ENCODE measurements at places on chromosomes 4 and X.
A peak's percentile ranks its signal among the peaks of the same experiment; 100 is the strongest.

DNA sequence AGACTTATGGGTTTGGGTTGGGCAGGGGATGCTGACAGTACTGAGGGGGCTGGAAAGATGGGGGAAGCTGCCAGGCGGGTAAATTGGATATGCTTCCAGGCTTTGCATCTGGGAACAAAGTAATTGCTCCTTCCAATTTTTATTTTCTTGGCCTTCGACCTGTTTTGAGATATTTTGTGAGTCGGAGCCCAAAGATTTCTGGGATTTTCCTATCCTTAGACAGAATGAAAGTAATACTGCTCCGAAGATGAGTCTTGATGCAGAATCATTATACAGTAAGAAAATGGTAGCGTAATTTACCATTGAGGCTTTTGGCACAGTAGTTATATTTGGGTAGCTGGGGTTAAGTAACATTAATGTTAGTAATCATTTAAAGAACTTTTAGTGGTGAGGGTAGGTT lies 1.4 kb downstream of the SMARCA5 start:
- no peak for DNase-seq

DNA sequence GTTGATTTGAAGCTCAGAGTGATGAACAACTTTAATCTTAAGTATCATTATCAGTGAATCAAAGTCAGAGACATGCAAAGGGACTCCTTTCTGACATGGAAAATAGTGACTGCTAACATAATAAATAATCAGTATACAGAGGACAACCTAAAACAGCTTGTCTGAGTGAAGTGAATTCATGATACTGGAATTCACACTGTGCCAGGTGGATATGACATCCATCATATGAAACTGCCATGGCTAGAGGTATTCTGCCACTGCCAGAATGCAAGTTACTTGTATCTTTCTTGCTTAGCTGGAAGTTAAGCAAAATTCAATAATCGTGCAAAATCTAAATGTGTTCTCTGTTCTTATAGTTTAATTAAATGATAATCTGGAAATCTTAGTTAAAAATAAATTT lies 429.0 kb downstream of the CFAP47 start:
- DNase-seq = no peak

GRCh38 chrX:154426916-154427770 lies 1.3 kb upstream of the ATP6AP1 start:
- no peak for DNase-seq

GRCh38 chrX:4206941-4207340 lies 493.5 kb upstream of the PRKX start:
- DNase-seq = no peak

- no peak for DNase-seq
These were observed 33.1 kb downstream of the RBM47 start for GRCh38 chr4:40596522-40596921.

DNA sequence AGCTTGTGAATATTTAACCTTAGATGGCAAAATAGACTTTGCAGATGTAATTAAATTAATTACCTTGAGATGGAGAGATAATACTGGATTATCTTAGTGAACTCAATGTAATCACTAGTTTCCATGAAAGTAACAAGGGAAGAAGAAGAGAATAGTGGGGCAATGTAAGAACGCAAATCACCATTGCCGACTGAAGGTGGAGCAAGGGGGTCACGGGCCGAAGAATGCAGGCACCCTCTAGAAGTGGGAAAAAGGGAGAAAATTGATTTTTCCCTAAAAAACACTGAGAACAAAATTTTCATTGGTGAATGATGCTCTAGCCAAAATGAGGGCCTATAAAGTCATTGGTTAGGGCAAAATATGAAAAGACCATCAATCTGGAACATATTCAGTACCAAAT lies 375.6 kb upstream of the EPHA5 start:
- no peak for DNase-seq

- no peak for DNase-seq
These were observed 1981.9 kb upstream of the TENM3 start for GRCh38 chr4:180261346-180261745.

GRCh38 chr4:132866616-132867015 lies 282.5 kb upstream of the PCDH10 start:
- DNase-seq = no peak

GRCh38 chrX:68686097-68686977 lies 38.9 kb downstream of the STARD8 start:
- DNase-seq = no peak

DNA sequence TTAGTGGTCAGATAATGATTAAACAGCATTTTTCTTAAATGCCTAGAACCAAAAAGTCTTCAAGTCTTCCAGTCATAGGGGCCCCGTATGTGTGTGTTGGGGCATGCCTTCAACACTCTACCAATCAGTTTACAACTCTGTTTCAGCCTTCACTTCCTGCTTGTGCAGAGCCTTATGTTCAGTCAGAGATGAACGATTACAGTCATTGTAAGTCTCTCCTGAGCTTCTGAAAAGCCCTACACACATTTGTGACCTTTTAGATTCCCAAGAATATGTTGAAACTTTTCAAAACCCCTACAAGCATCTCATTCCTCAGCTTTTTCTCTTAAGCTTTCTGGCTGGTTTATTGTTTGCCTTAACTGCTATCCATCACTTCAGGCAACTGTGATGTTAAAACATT lies 591.2 kb downstream of the ZNF674 start:
- DNase-seq = no peak

DNA sequence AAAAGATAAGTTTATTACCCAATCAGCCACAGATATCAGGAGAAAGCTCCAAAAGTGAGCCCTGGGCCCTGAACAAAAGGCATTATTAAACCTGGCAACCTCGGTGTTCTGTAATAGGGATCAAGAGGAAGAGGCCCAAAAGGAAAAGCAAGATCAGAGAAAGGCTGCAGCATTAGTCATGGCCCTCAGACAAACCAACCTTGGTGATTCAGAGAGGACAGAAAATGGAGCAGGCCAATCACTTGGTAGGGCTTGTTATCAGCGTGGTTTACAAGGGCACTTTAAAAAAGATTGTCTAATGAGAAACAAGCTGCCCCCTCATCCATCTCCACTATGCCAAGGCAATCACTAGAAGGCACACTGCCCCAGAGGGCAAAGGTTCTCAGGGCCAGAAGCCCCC lies 75.7 kb downstream of the AGTR2 start:
- no peak for DNase-seq

DNA sequence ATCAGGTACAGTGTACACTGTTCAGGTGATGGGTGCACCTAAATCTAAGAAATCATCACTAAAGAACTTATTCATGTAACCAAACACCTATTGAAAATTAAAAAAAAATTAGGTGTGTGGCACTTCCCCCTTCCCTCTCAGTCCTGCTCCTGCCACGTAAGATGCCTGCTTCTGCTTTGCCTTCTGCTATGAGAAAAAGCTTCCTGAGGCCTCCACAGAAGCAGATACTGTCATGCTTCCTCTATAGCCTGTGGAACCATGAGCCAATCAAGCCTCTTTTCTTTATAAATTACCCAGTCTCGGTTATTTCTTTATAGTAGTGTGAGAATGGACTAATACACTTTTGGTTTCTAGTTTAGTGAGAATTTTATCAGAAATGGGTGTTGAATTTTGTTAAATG lies 459.8 kb upstream of the DIPK2B start:
- DNase-seq = no peak

- DNase-seq = no peak
These were observed 25.8 kb upstream of the PSAPL1 start for GRCh38 chr4:7460566-7460965.

DNA sequence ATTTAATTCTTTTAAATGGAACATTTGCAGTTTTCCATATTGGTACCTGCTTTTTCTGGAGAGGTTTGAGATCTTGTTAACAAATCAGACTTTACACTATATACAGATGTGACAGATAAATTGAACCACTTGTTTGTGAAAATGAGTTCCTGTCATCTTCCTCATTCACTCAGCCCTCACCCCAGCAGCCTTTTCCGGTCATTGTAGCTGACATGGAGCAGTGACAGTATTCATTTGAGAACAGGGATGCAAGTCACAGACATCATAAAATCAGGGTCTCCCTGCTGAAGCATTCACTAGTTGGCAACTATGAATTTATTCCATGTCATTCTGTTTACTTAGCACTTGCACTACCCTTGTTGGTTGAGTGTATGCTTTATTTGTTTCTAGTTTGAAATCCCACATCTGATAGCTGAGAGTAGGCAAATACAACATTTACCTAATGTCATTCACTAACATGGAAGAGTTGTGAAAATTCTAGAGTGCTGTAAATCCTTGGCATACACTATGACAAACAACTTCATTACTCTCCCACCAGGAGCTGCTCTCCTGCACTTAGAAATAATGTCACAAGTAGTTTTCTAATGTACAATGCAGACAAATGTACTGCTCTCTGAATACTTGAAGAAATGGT lies 78.9 kb downstream of the UGT8 start:
- DNase-seq = no peak

DNA sequence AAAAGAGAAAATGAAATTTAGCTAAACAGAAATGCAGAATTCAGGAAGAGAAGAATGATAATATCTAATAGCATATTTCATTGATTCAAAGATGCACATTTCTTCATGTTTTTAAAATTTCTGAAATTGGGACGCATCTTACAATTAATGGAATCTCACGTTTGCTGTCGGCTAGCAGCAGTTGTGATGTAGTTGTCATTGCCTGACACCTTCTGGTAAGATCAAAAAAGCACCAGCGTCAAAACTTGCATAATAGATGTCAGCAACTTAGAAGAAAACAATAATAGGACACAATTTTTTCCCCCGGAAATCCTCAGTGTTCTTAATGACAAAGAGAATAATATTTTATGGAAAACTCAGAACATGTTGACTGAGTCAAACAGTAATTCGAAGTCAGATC lies 29.8 kb upstream of the SLC7A3 start:
- DNase-seq = peak; percentile 11

DNA sequence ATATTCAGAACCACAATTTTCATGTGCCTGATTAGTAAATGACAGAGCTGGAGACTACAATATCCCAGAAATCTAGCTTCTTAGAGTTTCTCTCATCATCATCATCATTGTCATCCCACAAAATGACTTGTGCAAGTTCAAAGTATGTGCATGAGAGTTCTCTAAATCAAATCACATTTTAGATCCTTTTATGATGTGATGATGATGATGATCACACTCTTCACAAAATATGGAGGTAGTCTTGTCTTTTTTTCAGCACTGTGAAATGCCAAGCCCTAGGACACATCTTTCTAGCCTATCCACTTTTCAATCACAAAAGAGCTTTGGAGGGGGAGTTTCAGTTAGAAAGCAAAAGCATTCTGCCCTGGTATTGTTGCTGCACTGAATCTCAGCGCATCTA lies 7.4 kb downstream of the MBNL3 start:
- no peak for DNase-seq

DNA sequence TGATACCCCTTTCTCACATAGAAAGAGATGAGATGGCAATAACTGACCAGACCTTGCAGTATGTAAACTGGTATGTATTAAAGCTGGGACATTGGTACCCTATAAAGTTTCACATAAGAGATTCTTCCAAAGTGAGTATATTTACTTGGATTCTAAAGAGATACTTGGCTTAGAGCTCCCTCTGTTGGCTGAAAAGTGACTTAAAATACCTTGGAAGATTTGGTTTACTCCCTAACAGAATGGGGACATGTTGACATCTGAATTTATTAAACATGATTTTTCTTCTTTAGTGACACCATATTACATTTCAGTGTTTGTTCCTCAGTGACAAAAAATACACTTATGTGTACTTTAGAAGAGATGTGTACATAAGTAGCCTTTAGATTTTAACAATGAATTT lies 47.9 kb upstream of the RGN start:
- peak; percentile 63 for DNase-seq

DNA sequence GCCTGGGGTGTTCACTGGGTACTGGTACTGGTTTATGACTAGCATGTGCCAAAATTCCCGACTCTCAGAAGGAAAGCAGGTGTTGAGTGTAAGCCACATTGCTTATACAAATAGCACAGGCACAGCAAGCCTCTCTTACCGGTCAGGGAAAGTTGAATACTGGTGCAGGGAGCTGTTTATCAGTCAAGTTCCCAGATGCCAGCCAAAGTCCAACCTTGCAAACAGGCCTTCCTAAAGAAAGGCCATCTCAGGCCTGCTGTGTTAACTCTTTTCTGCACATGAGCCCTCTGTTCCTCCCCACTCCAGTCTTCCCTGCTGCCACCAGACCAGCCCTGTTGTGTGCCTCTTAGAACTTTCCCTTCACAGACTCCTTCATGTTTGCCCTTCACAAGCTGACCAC lies 34.2 kb downstream of the PKD2 start:
- DNase-seq = no peak

DNA sequence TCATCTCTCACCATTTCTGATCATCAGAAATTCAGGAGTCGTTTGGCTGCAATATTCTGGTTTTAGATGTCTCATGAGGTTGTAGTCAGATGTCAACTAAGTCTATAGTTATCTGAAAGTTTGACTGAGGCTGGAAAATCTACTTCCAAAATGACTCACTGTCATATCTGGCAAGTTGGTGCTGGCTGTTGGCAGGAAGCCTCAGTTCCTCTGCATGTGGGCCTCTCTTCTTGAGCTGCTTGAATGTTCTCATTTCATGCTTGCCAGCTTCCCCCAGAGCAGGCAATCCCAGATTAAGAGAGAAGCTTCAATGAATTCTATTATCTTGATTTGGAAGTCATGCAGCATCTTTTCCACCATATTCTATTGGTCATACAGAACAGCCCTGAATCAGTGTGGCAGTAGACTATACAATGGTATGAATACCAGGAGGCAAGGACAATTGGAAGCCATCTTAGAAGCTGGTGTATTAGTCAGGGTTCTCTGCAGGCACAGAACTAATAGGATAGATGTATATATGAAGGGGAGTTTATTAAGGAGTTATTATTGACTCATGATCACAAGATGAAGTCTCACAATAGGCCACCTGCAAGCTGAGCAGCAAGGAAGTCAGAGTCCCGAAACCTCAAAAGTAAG lies 46.8 kb upstream of the ELF2 start:
- no peak for DNase-seq

GRCh38 chr4:110503270-110504083 lies 27.5 kb downstream of the ENPEP start:
- DNase-seq = no peak

GRCh38 chr4:126733301-126733700 lies 899.5 kb upstream of the INTU start:
- no peak for DNase-seq

GRCh38 chr4:2393353-2394270 lies 24.8 kb downstream of the ZFYVE28 start:
- DNase-seq = no peak

Measured in NT2/D1 (cell line).